Stimulated activated CD8-positive, alpha-beta memory T cell treated with anti-CD3 and anti-CD28 coated beads, Interleukin-7, amount 100 ng/mL, for 4 hours (primary cell): ENCODE measurements at places on chromosomes 4 and X.

- DNase-seq: no peak
Observed at GRCh38 chr4:147901388-147901787, 169.5 kb downstream of the ARHGAP10 start.

- DNase-seq: peak; percentile 37
Observed at GRCh38 chr4:152696764-152697261, 17.0 kb upstream of the TMEM154 start.

DNA sequence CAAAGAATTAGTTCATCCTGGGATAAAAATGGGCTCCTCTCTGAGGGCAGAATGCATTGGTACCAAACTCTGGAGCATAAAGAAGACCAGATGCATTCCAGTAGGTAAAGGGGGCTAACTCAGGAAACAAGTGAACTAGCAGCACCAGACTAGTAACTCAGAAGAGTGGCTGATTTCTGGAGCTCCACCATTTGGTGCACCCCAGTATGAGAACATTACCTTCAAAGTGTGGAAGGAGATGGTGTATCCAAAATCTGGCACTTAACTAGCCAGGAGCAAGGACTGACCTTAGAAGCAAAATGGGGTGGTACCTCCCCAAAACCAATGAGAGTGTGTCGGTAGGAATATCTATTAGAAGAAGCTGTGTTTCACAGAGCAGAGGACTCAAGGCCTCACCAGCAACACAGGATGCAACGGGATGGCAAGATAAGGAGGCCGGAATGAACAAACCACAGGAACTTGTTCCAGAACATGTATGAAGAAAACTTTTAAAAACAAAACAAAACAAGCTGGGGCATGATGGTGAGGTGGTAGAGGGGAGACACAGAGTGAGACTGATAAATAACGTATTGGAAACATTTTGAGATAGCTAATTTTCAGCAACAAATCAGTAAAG lies 142.3 kb downstream of the INPP4B start:
- DNase-seq: no peak

- DNase-seq: no peak
Observed at GRCh38 chr4:80790152-80790551, 240.4 kb upstream of the BMP3 start.

DNA sequence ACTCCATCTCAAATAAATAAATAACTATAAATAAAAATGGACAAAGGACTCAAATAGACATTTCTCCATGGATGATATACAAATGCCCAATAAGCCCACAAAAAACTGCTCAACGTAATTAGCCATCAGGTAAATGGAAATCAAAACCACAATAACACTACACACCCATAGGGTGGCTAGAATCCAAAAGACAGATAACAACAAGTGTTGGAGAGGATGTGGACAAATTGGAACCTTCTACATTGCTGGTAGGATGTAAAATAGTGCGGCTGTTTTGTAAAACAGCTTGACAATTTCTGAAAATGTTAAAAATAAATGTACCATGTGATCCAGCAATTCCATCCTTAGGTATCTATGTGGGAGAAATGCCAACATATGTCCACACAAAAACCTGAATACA lies 52.1 kb downstream of the ZNF157 start:
- DNase-seq: no peak

DNA sequence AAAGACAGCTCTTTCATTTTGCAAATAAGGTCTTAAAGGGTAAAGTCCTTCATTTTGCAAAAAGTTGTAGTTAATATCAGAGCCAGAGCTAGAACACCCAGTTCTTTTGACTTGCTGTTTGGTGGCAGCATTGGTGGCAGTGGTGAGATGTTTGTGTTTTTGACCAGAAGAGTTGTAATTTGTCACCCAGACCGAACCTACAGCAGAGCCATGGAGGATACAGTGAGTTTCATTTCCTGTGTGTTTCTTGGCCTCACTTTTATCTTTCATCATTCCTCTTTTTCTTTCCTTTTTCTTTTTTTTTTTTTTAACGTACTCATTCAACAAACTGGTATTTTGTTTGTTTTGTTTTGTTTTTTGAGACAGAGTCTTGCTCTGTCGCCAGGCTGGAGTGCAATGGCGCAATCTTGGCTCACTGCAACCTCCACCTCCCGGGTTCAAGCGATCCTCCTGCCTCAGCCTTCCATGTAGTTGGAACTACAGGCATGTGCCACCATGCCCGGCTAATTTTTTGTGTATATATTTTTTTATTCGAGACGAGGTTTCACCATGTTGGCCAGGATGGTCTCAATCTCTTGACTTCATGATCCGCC lies 116.4 kb downstream of the AFF1 start:
- no peak for DNase-seq

GRCh38 chrX:97057349-97057909 lies 173.7 kb downstream of the RPA4 start:
- no peak for DNase-seq

DNA sequence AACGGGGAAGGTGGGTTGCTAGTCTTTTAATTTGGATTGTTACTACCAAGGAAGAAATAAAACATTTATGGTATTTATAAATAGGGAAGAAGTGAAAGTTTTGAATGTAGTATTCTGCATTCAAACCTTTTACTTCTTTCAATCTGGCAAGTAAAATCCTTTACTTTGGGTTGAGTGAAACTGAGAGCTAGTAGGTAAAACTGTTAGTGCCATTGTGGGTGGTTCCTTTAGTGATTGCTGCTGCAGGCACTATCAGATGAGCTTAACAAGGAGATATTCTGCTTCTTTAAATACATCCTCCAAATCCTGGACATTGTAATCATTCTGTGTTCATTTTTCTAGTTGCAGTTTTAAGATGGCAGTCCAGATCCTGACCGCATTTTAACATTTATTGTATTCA lies 650.9 kb upstream of the PCDH10 start:
- DNase-seq: no peak

DNA sequence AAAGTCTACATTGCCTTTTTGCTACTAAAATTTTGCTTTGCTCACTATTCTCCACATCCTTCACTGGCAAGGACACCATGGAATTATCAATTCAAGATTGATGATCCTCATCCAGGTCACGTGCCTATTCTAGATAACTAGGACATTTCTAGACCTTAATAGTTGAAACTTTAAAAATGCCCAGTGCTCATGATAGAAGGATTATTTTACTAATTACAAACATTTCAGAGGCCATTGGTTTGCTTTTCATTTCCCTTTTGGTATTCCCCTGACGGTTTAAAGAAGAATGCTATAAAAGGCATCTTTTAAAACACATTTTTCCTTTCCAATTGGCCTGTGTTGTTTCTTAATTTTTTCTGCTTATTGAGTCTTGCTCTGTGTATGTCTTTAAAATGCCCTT lies 249.4 kb downstream of the NDST4 start:
- DNase-seq: no peak

- DNase-seq: no peak
Observed at GRCh38 chrX:142233400-142233799, 28.3 kb upstream of the MAGEC2 start.

DNA sequence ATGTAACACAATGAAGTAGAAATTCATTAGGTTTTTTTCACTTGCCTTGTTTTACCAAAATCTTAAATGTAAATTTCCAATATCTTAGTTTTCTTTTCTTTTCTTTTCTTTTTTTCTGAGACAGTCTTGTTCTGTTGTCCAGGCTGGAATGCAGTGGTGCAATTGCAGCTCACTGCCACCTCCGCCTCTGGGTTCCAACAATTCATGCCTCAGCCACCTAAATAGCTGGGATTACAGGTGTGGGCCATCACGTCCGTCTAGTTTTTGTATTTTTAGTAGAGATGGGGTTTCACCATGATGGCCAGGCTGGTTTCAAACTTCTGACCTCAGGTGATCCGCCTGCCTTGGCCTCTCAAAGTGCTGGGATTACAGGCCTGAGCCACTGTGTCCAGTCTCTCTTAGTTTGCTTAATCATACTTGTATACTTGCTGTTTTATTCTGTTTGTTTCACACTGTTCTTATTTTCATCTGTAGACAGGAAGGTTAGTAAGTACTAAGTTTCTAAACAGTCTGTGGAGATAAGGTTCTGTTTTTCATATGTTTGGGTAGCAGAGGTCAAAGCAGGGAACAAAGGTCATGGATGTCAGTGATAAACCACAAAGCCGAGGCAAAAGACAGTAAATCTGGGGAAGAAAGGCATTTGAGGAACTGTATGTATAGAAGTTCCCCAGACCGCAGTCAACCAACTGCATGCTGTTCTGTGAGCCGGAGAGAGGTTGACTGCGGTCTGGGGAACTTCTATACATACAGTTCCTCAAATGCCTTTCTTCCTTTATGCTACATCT lies 129.1 kb downstream of the CBR4 start:
- no peak for DNase-seq
